CD4-positive, alpha-beta T cell treated with Interleukin-4 for 1 hour (primary cell): ENCODE measurements at places on chromosomes 16 and 17.

- DNase-seq = no peak
Measured at GRCh38 chr16:71225145-71225544, 5.4 kb downstream of the HYDIN start.

GRCh38 chr16:30662449-30662848 lies 4.2 kb downstream of the FBRS start:
- DNase-seq = no peak

DNA sequence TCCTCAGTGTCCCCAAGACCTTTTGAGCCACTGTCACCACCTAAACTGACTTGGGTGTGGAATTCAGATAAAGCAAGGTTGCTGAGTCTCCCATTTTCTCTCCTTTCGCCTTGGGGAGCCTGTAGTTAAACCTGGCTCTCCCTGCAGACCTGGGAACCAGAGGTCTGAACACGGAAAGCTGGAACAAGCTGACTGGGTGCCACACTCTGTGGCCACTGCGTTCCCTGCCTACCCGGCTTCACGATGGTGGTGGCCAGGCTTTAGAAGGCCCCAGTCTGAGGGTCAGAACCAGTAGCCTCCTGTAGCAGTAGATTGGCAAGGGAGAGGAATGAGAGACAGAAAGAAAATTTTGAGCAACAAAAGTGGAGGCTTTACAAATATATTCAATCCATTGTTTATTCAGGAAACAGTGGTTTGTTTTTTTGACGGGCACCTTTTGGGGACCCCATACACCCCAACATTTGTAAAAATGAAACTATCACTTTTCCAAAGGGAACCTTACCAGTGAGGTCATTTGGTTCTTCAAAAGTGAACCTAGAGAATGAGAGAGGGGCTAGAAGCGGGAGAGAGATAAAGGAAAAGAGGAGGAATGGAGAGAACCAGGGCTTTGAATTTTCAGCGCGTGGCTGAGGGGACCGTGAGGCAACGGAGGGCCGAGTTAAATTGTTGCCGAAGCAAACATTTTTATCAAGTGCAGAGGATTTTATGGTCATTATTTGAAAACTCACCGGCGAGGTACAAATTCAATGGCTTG lies 1.8 kb upstream of the HOXB8 start:
- no peak for DNase-seq

DNA sequence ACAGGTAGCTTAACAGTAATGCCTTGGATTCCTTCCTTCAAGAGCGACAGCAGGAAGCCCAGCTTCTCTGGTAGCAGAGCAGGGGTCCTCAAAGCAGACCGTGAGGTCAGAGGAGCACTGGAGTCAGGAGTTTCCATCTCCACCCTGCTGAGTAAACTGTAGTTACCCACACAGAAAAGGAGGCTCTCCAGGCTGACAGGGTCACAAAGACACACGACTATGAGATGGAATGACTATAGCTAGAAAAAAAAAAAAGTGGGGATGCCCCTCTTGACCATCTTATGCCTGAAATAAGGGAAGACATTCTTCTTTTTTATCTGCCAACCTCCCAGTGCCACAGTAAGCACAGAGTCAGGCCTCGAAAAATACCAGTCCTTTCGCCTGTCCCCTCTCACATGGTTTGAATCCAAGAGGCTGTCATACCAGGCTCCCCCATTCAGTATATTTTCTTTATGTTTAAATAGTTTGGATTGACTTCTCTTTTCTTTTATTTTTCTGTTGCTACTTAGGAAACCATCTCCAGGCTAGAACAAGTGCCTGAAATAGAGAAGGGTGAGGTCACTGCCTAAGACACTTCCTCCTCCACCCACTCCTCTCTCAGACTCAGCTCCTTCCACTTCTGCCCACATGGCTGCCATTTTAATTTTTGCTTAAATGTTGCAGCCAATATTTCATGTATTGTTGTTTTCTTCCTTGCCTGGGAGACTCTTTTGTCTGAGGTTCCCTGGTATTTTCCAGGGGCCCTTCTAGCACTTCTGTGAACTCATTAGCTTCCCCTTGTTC lies 707.4 kb downstream of the MAF start:
- peak; percentile 45 for DNase-seq

GRCh38 chr17:79219208-79219935 lies 144.7 kb downstream of the ENGASE start:
- no peak for DNase-seq

- no peak for DNase-seq
Measured at GRCh38 chr17:40251576-40251975, 32.5 kb downstream of the WIPF2 start.

GRCh38 chr16:4904942-4905615 lies 31.9 kb downstream of the PPL start:
- DNase-seq = no peak

- no peak for DNase-seq
Measured at GRCh38 chr16:87043231-87044031, 273.8 kb downstream of the C16orf95 start.

DNA sequence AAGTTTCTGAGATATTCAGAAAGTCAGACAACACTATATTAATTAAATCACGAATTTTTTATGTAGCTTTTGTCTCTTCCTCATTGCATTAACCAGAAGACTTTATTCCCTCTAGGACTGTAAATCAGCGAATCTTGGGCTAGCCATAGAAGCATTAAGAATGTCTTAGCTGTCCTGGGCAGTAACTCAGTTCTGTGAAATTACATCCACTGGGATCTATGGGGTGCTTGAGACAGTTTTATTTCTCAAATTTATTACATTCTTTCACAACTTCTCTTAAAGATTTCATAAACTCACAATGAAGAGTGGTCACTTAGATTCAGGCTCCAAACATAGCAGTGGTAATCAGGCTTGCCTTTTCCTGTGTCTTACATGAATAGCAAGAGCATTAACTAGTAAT lies 1153.4 kb downstream of the CDH8 start:
- DNase-seq = no peak
